ENCODE measurements at places on chromosomes 1 and 21. TPM values are rescaled to one million over a fixed set of nuclear protein-coding genes. Genes with fewer than 3 reads are reported as not detected.

GRCh38 chr1:208885060-208885459 lies 640.9 kb upstream of the PLXNA2 start:
- DNase-seq, result no peak

DNA sequence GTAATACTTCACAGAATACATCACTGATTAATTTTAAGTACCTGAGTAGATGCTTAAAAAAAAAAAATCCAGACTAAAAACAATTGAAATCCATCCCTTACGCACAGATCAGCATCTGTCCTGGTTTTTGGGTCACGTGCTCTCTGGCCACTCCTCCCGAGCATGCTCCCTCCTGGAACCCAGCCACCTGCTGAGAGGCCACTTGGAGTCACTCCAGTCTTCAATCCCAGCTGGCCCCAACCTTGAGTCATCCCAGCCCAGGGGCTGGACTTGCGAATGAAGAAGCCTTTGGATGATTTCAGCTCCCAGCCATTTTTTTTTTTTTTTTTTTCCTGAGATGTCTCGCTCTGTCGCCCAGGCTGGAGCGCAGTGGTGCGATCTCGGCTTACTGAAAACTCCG lies 8.9 kb downstream of the MAP1LC3C start:
- peak; percentile 71 for DNase-seq

- no peak for DNase-seq
Observed at GRCh38 chr1:72075425-72075824, 206.9 kb downstream of the NEGR1 start.

GRCh38 chr1:9718006-9718680 lies 66.6 kb downstream of the PIK3CD start:
- no peak for DNase-seq

DNA sequence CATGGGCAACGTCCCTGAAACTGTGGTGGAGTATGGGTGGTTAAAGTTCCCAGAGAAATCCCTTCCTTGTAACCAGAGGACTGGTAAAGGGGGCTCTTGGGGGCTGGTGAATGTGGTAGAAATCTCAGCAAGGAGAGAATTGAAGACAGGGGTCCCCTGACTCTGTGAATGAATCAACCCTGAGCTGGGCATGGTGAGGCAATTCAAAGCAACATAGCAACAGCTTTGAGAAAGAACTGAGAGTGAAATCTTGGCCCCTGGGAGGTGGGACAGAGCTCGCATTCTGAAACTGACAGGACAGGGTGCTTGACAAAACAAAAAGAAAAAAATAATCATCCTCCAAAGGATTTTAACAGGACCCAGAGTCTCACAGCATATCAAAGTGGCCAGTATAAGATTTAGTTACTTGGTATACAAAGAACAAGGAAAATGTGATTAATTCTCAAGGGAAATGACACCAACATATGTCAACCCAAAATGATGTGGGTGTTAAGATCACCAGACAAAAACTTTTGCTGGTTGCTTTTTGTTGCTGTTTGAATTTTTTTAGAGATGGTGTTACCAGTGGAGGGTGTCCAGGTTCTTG lies 11.7 kb upstream of the SUMO3 start:
- DNase-seq, result no peak

GRCh38 chr1:221910222-221910621 lies 168.3 kb upstream of the DUSP10 start:
- DNase-seq, result no peak

GRCh38 chr1:159077120-159077961 lies 775 bp upstream of the AIM2 start:
- peak; percentile 80 for DNase-seq

- no peak for DNase-seq
Observed at GRCh38 chr1:48701445-48701844, 75.2 kb downstream of the BEND5 start.

CELF3 gene
- total RNA-seq, result not detected

UMODL1 gene
- total RNA-seq, result 0.49 TPM

NPHS2 gene
- total RNA-seq, result not detected

PGLYRP3 gene
- total RNA-seq, result not detected
